Panc1 (cell line): ENCODE measurements at places on chromosomes 16 and 17. TPM values are rescaled to one million over a fixed set of nuclear protein-coding genes. Genes with fewer than 3 reads are reported as not detected.

DNA sequence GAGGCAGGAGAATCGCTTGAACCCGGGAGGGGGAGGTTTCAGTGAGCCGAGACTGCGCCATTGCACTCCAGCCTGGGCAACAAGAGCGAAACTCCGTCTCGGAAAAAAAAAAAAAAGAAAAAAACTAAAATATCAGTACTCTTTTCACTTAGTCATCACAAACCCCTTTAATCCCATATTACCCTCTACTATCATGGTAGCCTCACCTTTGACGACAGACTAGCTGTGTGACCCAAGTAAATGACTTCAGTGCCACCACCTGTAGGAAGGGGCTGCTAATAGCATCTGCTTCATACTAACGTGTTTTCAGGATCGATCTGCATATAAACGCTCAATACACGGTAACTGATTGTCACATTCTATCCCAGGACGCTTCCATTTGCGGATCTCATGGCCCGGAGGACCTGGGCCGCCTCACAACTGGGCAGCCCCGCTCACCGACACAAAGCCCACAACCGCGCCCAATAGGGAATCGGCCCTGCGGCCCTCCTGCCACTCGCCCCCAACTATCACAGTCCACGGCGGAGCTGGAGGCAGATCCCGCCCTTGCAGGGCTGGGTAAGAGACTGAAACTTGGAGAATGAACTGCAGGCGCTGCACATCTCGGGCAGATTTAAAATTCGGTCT lies 1.1 kb upstream of the ZNF263 start:
- DNase-seq: no peak

- DNase-seq: no peak
Observed at GRCh38 chr17:46178550-46179214, 14.5 kb downstream of the KANSL1 start.

PLA2G15 gene
- 14.3 TPM for total RNA-seq

KRTAP4-3 gene
- total RNA-seq: not detected

DNA sequence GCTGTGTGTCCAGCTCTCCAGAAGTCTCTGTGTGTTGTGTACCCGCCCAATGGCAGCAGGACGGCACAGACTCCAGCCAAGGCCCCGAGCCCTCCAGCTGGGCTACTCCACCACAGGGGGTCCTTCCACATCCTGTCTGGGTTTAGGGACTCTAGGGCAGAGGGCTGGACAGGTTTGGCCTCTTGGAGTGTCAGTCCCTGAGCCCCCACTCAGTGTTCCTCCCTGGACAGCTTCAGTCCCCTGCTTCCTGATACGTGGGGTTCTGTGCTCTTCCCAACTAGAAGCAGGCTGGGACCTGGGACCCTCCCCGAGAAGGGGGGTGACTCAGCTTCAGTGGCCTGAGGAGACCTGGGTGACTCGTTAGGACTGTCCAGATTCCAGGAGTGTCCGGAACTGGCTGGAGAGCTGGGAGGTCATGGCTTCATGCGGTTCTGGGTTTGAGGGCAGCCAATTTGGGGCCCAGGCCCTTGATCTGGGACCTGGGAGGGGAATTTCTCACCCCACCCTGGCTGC lies 4.2 kb downstream of the CDK3 start:
- DNase-seq: no peak

EPN3 gene
- total RNA-seq: 0.92 TPM

ANKRD40CL gene
- total RNA-seq: not detected

DNA sequence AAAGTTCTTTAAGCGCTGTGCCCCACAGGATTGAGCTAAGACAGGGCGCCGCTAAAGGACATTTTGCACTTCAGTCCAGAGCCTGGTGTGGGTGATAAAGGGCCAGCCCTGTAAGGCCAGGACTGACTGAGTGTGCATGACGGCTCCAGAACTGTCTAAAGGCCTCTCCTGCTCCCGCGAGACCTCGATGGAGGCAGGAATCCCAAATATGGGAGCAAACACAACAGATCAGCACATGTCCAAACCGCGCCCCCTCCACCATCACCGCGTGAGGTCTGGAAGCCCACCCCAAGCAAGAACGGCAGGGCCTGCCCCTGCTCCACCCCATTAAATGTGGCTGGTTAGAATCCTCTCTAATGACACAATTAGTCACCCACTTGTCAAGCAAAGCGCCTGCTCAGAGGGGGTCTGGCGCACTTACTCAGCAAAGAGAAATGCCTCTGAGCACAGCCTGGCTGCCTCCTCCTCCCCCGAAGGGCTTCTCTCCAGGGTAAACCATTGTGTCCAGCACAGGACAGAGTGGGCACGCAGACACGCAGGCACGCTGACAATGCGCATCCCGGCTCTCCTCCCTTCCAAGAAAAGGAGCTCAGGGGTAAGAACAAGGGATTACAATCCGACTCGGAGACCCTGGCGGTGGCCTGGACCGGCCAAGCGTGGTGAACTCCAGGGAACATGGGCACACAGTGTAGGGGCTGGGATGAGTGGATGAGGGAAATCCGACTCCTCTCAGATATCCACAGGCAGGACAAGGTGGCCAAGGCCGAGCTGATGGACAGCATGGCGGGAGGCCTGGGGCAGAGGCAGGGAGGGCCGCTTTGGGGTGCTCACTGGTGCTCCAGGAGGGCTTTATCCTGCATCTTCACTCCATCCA lies 1.5 kb downstream of the MXRA7 start:
- no peak for DNase-seq

GRCh38 chr17:66654764-66655163 lies 180.2 kb upstream of the CACNG5 start:
- DNase-seq: no peak

DNA sequence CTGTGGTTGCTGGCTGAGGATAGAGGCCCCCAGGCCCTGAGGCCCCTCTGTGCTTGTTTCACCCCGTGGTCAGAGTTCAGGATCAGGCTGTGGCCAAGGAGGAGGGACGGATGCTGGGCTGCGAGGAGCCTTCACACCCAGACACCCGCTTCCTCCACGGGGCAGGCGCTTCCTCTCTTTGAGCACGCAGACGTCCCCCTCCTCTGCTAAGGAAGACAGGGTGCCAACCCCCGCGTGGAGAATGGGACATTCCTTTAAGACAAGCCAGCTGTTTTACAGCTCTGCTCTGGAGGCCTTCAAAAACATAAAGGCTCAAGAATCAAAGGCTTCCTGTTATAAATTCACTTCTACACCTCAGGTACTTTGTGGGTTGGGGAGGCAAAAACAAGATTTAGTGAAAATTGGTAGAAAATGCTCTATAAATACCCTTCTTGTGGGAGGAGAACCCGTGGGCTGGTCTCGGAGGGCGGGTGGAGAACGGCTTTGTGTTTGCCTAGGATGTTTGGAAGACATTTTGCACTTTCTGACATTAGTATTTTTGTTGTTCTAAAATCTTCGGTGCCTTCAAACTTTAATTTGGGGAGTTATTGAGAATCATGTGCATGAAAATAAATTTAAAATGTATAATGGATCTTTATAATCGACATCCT lies 60.8 kb upstream of the FOXF1 start:
- DNase-seq: no peak
